ENCODE measurements at places on chromosomes 3 and 15.

DNA sequence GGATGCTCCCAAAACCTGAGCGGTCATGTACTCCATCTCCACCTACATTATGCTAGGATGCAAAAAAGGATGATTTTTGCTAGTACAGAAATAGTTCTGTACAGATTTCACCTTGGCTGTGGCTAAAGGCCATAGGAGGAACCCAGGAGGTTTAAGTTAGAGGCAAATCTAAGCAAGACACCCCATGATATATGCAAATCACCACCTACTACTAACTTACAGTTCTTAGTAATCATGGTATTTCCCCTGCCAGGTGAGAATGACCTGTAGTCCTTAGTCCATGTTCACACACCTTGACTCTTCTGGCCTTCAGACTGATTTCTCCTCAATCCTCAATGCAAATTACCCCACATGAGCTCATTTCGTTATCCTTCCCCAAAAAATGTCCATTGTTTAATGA lies 154.2 kb downstream of the IMPG2 start:
- DNase-seq: no peak

GRCh38 chr3:7630925-7631324 lies 770.0 kb downstream of the GRM7 start:
- no peak for DNase-seq

DNA sequence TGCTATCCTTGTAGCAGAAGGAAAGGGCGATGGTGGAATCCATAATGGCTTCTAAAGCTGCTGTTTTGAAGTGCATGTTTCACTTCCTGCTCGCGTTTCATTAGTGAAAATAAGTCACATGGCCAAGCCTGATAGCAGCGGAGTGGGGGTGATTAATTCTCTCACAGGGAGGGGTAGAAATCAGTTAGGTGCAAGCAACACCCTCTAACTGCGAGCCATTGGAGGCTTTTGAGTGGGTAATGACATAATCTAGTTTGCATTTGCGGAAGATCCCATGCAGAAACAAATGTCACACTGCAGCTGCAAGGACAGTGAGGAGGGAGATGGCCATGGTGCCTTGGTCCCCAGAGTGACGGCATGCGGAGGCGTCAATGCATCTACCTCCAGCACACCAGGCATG lies 41.1 kb downstream of the CACNA2D3 start:
- DNase-seq: no peak

GRCh38 chr3:174777813-174778212 lies 81.3 kb upstream of the NAALADL2 start:
- DNase-seq: no peak

GRCh38 chr3:43970920-43971319 lies 270.8 kb upstream of the TOPAZ1 start:
- no peak for DNase-seq

DNA sequence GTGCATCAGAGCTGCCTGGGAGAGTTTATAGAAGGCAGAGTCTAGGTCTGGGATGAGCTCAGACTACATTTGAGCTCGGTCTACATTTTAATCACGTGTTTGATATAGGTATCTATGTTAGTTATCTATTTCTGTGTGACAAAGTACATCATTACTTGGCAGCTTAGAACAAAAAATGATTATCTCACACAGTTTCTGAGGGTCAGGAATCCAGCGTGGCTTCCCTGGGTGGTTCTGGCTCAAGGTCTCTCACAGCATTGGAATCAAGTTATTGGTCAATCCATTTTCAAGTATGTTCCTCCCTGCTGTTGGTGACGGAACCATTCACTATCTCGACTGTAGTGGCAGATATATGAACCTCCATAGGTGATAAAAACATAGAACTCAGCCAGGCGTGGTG lies 71.7 kb downstream of the ABHD5 start:
- no peak for DNase-seq

GRCh38 chr3:42179110-42179725 lies 86.8 kb downstream of the CCK start:
- DNase-seq: no peak

- no peak for DNase-seq
These were observed 23.0 kb upstream of the MUC20 start for GRCh38 chr3:195697582-195698324.

DNA sequence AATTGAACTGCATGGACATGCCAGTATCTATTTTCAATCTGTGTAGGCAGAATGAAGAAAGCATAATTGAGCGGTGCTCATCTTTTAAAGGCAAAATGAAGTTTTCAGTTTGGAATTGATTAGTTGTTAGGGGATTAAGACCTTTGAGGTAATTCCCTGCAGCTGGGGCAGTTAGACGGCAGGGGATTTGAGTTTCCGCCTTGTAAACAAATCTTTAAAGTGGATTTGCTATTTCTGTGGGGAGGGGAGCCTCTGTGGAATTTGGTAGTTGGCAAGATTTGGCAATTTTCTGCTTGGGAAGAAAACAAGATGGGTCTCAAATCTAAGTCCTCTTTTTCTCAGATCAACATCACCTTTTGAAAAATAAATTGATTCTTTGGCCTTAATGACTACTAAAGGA lies 212.5 kb upstream of the CNTN6 start:
- no peak for DNase-seq

GRCh38 chr3:184459355-184459754 lies 79.5 kb downstream of the CHRD start:
- no peak for DNase-seq

GRCh38 chr3:12730506-12731242 lies 28.4 kb downstream of the TMEM40 start:
- no peak for DNase-seq

- DNase-seq: no peak
These were observed 340.9 kb upstream of the ICE2 start for GRCh38 chr15:60819860-60820259.

DNA sequence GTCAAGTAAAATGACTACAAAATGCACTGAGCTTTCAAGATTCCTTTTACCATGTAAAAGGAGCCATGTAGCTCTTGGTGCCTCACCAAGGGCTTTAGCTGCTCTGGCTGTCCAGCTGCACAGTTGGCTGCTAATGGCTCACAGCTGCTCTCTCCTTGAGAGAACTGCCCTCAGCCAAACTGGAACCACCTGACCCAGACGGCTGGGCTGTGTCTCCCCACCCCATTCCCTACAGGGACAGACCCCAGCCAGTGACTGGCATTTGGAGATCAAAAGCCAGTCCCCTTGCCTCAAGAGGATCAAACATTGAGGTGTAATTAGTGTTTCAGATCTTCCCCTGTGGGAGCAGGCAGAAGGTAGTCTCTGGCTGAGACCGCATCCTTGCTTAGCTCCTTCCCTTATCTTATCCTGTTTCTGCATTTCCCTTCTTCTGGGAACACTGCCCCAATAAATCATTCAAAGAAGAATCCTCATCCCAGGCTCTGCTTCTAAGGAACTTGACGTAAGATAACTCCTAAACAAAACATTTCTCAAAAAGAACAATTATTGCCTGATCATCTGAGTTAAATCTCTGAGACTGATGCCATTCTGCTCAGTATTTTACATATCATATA lies 28.6 kb upstream of the UBE2E2 start:
- DNase-seq: no peak

DNA sequence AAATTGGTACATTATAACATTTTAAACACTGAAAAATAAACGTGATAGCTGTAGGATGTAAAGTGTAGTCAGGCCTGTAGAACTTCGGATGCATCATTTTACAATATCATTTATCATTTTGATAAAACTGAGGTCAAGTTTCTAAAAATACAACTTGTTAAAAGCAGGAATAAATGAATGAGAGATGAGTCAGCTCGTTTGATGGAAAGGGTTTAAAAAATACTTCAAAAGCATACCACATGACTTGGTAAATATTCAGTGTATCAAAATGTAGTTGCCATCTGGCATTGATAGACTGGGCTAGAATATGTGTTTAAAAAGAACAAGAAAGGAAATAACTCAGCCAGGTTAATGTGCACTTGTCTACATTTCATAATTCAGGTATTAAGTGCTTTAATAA lies 357.0 kb downstream of the TIGIT start:
- DNase-seq: no peak

- peak; percentile 64 for DNase-seq
These were observed 21.8 kb upstream of the NFKBIZ start for GRCh38 chr3:101827211-101828174.

DNA sequence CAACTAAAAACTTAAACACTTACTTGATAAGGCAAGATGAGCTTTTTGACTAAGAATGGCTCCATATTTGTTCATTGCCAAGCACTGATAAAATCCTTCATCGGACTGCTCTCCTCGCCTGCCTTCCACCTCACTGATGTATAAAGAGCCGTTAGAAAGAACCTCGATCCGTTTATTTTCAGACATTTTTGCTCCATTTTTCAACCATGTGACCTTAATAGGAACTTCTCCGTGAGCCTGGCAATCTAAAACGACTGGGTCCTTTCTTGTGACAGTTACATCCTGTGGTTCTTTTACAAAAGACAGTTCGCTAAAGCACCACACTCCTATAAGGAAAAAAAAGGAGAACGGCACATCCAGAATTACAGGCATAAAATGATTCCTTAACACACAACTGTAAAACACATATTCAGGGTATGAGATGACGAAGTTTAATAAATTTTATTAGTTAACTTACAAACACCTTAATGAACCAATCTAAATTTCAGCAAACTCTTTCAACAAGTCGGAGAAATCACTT lies 2.5 kb downstream of the PRTG start:
- DNase-seq: no peak

DNA sequence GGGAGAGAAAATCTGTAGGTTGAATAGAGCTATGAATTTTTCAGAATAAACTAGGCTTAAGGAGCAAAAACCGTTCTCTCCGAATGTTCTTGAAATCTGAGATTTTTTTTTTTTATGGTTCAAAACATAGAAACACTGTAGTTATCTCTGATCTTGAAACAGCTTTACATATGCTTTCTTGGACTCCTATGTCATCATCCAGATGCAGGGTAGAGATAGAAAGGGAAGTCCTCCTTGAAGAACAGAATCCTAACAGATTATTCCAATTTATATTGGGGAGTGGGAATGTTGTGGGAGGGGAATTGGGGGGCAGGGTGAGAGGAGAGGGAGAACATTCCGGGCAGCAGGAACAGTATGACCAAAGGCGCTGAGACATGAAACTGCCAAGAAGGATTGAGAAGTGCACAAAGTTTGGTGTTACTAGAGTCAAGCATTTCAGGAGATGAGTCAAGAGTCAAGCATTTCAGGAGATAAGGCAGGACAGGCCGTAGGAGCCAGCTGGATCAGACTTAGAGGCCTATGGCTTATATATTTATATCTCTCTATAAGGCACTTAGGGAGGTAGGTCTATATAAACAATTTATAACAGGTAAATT lies 21.9 kb upstream of the ST3GAL6 start:
- no peak for DNase-seq

DNA sequence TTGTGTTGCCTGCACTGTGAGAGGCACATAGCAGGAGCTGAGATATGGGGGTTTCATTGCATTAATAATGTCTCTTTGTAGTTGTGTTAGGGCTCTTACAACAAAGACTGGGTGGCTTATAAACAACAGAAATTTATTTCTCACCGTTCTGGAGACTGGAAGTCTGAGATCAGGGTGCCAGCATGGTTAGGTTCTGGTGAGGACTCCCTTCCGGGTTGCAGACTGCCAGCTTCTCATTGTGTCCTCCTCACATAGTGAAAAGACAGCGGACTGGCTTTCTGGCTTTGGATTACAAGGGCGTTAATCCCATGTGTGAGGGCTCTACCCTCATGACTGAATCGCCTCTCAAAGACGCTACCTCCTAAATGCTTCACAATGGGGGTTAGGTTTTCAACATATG lies 20.6 kb downstream of the TMEM108 start:
- DNase-seq: no peak

DNA sequence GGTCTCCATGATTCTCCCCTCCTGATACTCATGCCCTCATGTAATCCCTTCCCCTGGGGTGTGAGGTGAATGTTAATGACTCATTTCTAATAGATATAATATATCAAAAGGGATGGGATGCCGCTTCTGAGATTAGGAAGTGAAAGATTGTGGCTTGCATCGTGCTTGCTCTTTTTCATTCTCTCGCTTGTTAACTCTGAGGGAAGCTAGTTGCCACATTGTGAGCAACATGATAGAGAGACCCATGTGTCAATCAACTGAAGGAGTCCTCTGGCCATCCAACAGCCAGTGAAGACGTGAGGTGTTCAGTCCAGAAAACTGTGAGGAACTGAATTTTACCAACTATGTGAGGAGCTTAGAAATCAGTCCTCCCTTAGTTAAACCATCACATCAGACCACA lies 28.9 kb upstream of the DRD3 start:
- DNase-seq: no peak

- DNase-seq: no peak
These were observed 317.2 kb downstream of the SLC9A9 start for GRCh38 chr3:143531101-143531500.

DNA sequence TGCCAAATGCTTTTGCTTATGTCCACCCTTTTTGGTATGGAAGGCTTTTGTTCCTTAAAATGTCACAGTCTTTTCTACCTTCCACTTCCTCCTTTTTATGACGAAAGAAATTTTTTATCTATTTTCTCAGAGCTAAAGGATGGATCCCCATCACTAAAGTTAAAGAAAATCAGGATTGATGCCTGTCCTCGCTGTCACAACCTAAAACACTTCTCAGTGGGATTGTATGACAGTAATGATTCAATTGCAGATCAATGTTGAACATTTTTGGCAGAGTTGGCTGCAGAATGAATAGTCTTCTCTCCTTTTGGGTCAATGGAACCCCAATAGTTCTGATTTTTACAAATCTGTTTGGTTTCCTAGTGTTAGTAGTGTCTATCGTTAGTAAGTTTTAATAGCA lies 549.8 kb upstream of the ROBO2 start:
- DNase-seq: no peak

DNA sequence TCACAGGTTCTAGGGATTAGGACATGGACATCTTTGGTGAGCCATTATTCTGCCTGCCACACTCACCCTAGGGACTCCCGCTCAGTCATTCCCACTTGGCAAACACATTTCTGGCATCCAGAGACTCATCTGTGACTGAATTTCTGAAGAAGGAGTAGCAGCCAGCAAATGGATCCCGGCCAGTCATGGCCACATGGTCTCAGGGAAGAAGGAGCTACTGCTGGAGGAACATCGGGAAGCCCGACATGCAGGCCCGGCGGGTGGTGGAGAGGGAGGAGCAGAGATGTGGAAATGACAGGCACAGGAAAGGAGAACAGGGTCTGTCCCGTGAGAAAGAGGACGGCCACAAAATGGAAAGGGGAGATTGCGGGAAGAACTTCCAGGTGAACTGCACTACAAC lies 65.4 kb downstream of the SEMA5B start:
- DNase-seq: no peak

All from SHP77 (cell line).